AML-193 (cell line): ENCODE measurements at places on chromosomes 2 and 18.

DNA sequence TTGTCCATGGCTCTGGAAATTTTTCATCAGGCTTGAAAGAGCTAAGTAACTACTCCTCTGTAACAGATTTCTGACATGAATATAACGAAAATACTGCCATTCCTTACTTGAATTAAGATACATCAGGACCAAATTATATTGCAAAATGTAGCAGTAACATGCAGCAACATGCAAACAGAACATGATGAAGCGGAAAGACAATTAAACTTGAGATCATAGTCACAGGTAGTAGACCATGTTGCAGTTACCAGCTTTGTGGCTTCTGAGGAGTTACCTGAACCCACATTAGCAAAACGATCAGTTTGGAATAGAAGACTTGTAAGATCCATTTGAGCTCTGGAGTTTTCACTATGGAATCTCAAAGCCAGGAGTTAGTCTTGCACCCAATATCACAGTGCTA is 76.2 kb downstream of the MREG start:
- no peak for DNase-seq

- DNase-seq: no peak
Observed at GRCh38 chr2:201432038-201432620, 19.1 kb downstream of the TRAK2 start.

DNA sequence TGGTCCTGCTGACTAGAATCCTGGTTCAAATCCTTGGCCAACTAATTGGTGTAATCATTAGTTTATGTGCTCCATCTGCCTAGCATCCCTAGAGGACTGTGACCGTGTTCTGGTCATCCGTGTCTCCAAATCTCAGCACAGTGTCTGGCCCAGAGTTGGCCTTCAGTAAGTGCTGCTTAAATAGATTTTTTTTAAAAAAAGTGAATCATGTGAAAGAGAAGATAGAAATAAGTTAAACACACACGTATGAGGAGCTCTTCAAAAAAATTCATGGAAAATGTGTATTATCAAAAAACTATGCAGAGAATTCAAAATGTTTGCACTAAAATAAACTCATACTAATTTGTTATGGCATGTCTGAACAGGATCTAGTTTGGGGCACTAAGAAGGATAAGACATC is 129.3 kb upstream of the TLK1 start:
- DNase-seq: no peak

DNA sequence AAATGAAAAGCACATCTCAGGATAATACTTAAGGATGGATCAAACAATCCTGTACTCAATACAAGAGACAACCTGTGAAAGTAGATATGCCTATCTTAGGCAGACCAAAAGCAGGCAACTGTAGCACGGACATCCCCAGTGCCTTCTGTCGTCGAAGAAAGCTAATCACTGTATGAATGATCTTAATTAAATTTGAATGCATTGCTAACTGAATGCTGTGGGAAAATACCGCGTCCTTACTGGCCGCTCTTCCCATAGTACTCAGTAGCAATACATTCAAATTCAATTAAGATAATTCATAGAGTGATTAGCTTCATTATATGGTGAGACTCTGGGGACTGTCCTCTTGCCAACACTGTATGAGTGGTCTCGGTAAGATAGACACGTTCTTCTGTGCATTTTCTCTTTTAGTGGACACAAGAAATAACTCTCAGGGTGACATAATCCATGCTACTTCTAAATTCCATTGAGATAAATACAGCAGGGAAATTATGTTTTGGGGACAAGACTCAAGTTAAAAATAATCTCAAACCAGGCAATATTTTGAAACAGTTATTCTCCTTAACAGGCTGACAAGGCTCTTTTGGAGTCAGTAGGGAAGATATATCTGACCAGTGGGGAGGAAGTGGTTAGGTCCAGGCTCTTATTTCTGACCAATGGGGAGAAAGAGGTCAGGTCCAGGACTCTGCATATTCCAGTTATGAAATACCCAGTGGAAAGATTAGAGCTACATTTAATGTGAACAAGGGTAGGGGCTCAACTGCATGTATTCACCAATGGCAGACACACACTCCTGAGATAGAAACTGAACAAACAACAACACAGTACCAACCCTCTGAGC is 97.3 kb downstream of the DOCK10 start:
- DNase-seq: peak; percentile 63

- peak; percentile 62 for DNase-seq
Observed at GRCh38 chr2:224517963-224518362, 67.2 kb downstream of the CUL3 start.

- no peak for DNase-seq
Observed at GRCh38 chr2:115946891-115947290, 1504.5 kb downstream of the DPP10 start.

- no peak for DNase-seq
Observed at GRCh38 chr2:9388950-9389911, 34.1 kb downstream of the ITGB1BP1 start.

DNA sequence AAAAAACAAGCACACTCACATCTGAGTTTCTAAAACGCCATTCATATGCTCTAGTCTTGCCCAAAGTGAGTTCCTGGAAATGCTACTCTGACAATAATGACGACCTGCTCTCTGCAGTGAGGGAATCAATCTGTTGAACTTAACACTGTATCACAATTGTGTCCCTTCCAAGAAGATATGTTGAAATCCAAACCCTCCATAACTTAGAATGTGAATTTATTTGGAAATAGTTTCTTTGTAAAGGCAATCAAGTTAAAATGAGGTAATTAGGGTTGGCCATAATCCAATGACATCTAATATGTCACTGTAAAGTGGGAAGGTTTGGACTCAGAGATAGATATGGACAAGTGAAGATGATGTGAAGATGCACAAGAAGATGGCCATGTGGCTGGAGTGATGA is 264.5 kb downstream of the CD226 start:
- no peak for DNase-seq

DNA sequence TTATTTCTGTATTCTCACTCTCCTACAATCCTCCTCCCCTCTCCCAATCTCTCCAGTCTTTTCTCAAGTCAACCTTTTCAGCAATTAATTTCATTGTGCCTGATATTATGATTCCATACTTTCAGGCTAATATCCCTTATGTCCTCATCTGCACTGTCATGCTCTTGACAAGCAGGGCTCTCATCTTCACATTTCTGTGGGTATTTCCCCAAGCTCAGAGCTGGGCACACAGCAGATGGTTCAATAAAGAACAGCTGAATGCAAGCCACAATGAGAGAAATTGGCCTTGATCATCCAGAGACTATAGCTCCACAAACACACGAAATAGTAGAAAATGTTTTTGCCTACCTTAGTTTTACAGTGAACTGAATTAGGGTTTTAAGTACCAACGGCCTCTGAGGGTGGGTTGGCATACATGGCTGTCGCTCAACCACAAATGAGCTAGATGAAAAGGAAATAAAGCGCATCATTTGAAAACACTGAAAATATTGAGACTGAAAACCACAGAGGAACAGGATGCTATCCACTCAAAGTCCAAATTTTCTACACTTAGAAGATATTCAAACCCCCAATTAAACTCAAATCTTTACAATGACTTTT is 47.5 kb upstream of the STAT1 start:
- DNase-seq: no peak

- DNase-seq: no peak
Observed at GRCh38 chr2:36445185-36445866, 89.7 kb downstream of the CRIM1 start.

DNA sequence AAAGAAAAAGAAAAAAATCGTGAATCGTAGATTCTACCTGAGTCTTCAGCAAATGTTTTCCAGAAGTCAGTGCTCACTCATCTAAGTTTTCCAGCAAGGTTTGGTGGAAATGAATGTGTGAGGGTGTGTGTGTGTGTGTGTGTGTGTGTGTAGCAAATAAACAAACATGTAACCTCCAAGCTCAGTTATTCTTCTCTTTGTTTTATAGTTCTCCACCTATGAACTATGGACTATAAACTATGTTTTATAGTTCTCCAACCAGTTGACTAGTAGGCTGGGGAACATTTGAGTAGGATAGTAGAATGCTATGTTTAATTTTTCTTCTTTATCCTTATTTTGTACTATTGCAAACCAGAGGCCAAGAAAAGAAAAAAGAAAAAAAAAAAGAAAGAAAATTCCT is 44.6 kb upstream of the SERPINE2 start:
- no peak for DNase-seq

DNA sequence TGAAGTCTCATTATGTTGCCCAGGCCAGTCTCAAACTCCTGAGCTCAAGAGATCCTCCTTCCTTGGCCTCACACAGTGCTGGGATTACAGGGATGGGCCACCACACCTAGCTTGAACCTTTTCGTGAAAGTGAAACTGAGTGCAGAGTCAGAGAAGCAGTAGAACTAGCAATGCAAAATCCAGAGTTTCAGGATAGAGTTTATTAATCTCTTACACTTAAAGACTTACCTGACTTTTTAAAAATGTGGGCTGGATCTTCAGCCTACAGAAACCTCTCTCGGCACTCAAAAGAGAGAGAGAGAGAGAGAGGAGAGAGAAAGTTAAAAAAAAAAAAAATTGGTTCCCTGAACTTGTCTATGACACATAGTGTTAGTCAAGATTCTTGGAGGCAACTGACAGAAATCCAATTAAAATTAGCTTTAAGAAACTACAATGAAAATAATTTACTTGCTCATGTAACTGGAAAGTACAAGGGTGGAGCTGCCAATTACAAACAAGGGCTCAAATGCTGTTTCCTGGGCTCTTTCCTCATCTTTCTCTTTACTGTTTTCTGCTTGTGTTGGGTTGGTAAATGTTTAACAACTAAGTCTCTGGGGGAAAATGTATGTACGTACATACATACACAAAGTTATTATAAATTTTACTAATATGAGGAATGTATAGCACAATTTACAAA is 98.1 kb upstream of the CERS6 start:
- DNase-seq: no peak

GRCh38 chr18:45728336-45729010 is 4.5 kb downstream of the SLC14A1 start:
- DNase-seq: no peak

DNA sequence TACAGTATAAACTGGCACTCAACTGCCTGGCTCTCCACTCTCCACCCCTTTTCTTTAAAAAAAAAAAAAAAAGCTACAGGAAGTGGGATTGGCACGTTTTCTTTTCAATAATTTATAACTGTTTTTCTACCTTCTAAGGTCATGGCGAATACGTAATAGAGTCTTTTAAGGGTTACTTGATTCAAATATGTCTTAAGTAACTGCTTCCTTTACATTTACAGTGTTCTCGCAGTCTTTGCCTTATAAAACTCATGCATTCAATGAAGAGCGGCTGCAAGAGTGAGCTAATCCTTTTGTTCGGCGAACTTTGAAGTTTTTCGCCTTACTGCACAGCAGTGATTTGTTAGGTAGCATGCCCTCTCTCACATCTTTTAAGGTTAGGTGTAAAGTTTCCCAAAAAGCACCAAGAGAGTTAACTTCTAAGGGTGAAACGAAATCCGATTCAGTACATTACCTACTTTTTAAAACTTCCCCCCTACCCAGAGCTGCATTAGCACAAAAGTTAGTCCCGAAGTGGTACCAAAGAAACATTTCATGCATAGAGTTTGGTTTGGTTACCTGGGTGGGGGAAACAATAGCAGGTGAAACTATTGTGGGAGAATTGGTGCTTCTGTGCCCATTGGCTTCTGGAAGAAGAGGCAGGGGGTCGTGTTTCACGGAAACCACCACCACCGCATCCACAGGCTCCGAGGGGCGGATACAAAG is 2.0 kb downstream of the KCTD1 start:
- DNase-seq: no peak

DNA sequence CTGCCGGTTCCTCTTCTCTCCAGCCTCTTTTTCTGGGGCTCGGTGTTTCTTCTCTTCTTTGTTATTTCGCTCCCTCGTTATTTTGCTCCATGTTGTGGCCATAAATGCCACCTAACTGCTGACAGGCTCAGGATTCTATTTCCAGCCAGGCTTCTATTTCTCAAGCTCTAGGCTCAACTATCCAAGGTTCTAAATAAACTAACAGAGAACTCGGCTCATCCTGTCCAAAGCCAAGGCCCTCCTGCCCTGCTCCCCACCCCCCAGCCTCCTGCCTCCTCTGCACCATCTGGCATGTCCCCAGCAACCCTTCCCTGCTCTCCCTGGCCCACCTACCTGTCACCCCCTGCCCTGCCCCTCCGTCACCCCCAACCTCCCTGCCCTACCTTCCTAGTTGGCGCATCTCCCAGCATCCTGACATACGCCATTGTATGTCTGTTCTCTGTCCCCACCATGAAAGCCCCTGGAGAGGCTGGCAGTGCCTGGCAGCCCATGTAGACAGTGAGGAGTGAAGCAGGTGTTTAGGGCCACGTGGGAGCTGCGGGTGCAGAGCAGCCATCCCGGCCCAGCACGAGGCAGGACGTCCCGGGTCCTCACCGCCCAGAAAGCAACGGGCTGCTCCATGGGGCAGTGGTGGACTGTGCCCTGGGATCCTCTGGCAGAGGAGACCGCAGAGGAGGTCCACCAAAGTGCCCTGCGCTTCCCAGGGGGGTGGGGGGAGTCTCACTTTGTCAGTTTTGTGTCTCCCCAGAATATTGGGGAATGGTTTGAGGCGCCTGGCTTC is 186.9 kb downstream of the TWIST2 start:
- no peak for DNase-seq

DNA sequence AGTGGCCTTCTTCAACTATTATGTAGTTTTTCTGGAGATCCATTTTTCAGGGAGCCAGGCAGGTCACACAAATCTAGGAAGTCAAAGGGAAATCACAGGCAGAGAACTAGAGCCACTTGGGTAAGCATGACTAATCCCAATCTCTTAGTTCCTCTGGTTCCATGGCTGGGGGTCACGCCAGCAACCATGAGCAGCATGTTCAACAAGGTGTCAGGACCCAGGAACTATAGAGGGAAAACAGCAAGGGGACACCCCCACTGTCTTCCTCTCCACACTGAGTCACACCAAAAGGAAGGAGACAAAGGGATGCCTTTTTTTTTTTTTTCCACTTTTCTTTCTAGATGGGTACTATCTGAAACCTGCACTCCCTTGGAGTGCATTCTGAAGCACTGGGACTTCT is 250.9 kb downstream of the OTX1 start:
- DNase-seq: no peak

DNA sequence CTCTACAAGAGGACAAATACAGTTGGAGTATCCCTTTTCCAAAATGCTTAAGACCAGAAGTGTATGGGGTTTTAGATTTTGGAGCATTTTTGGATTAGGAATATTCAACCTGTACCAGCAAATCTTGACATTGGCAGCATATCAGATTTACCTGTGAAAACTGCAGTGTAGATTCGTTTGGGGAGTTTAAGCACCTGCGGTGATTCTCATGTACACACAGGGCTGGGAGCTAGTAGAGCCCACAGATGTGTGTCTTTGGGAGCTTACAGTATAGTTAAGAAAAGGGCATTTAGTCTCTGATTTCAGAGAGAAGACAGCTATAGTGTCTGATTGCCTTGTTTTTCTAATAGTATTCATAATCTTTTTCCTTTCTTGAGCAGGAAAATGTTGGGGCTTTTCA is 30.1 kb downstream of the PTCD3 start:
- DNase-seq: no peak

GRCh38 chr2:54176577-54176976 is 61.2 kb downstream of the ACYP2 start:
- peak; percentile 32 for DNase-seq

- DNase-seq: no peak
Observed at GRCh38 chr18:79588636-79589481, 90.7 kb upstream of the CTDP1 start.

GRCh38 chr2:202773301-202773973 is 98.1 kb downstream of the ICA1L start:
- DNase-seq: no peak

GRCh38 chr2:206452242-206452641 is 8.9 kb downstream of the ADAM23 start:
- DNase-seq: no peak
